ENCODE measurements at places on chromosomes 12 and 14.
A peak's percentile ranks its signal among the peaks of the same experiment; 100 is the strongest.

DNA sequence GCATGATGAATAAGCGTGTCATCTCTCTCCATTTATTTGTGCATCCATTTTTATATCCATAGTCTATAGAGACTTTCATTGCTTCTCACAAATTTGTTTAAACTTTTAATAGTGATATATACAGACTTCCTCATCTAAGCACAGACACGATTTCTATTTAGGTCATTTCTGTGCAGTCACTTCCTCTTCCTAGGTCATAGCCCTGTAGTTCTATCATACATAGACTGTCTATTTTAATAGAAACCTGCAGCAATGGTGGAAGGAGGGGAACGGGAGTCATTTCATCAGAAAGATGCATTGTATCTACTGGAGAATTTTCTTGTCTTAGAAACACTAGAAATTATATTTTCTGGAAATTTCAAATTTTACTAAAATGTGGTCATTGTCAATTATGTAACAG, 133.4 kb upstream of the FGD4 start:
- no peak for DNase-seq

DNA sequence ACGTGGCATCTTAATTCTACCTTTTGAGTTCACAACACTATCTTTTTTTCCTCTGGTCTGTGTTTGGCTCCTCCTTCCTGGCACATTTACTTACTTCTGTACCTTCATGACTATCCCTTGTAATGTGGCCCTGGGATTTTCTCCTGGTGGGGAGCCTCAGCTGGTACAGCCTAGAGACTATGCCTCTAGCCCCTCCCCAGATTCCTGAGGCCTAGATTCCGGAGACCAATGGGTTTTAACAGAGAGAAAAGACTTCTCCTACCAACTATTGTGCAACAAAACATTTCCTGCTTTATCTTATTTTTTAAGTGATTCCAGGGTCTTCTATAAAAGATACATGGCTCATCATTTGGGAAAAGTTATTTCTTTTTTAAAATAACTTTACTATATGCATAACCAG, 216.2 kb upstream of the KRR1 start:
- no peak for DNase-seq

- no peak for DNase-seq
These were observed 406.7 kb downstream of the NOVA1 start for GRCh38 chr14:26191123-26191522.

DNA sequence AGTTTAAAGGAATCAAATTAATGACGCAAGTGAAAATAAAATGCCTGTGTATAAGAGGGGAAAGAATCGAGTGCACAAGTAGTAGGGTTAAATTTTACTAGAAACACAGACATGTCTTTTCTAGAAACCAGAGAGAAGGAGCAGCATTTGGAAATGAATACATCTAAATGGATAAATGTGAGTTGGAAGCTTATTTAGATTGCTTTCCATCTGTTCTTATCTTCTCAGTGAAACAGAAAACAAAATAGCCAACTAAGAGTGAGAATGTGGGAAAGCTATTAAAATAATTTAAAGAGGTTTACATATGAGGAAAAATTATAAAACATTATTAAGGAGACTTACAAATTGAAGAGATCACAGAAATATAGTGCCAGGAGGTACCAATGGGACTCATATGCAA, 1818.9 kb upstream of the FLRT2 start:
- no peak for DNase-seq

- DNase-seq = peak; percentile 98
These were observed 1.9 kb upstream of the RIN3 start for GRCh38 chr14:92511453-92512238.

- peak; percentile 45 for DNase-seq
These were observed 123.3 kb downstream of the SSPN start for GRCh38 chr12:26318661-26319068.

DNA sequence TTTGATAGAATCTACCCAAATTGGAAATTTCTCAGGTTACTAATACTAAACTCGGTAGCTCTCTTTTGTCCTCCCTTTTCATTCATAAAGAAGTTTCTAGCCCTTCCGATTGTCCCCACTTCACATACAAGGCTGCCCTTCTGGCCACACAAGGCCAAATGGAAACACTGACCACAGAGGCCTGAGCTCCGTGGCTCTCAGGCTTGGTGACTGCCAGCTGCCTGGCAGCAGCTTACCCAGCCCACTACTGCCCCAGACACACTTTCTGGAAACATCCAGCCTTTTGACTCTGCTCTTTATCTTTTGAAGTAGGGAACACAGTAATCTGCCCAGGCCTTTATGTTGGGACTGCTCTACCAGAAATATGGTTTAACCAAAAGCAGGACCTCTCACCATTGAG, 167.2 kb downstream of the GCH1 start:
- no peak for DNase-seq

DNA sequence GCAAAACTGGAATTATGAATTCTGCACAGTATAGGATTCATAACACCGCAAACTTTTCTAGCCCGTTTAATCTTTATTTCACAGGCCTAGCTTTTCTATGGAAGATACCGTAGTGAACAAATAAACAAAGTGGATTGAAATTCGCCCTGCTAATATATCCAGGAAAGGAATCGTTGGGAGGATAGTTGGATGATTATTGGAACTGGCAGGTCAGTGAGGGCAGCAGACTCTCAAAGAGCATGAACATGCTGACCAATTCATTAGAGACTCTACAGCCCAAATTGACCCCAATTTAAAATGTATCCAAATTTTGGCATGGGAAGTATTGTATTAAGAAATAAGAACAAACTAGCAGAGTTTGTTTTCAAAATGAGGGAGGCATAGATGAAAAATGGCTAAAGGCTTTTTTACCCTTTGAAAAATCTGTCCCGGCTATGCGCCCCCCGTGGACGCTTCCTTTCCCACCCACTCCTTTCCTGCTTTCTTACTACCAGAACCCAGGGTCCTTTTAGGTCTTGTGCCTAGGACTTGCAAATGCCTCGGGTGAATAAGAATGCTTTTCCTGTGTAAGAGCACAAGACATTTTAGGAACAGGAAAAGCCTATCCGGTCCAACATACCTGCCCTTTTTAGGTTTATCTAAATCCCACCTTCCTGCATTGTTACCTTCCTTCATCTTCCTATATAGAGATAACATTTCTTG, 84.6 kb upstream of the PTPRB start:
- DNase-seq = no peak

GRCh38 chr14:64294672-64295413, 672 bp upstream of the ESR2 start:
- DNase-seq = peak; percentile 24

DNA sequence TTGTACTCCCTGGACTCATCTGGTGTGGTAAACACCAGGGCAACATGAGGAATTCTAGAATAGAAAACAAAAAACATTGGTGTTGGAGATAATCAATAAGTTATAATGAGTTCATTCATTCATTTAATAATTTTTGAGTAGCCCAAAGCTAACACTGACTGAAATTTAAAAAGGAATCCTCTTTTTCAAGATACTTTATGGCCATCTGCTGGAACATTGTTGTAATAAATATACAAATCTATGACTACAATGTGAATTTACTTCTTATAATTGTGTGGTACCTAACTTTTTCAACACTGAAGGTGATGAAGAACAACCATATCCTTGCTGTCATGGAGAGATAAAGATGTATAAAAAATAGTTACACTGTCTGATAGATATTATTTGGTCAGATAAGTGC, 687.3 kb upstream of the MIS18BP1 start:
- no peak for DNase-seq

DNA sequence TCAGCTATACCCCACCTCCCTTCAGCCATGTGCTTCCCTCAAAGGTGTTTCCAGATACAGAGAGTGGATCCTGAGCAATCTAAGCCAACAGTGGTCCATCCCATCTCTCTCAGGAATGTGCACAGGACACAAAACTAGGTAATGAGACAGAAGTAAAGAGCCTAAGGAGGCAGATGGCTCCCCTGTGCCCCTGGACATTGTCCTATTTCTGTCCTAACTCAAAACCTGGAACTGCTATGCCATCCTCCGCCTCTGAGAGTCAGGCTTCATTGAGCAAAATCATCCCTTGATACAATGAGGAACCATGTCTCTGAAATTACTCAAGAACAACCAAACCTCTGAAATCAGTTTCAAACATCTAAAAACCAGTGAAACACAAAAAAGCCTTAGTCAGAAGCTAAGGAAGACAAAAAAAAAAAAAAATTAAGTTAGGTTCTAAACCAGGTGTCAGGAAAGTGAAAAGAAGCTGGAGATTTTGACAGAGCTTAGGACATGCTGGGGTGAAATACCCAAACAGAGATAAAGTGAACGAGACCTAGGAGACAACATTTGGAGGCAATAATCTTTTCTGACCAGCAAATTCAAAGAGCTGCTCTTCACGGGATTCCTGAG, 200.3 kb upstream of the PLEKHG7 start:
- DNase-seq = no peak

- DNase-seq = no peak
These were observed 647 bp upstream of the SIX1 start for GRCh38 chr14:60649875-60650372.

- DNase-seq = no peak
These were observed 9.0 kb downstream of the ANHX start for GRCh38 chr12:133226690-133227089.

DNA sequence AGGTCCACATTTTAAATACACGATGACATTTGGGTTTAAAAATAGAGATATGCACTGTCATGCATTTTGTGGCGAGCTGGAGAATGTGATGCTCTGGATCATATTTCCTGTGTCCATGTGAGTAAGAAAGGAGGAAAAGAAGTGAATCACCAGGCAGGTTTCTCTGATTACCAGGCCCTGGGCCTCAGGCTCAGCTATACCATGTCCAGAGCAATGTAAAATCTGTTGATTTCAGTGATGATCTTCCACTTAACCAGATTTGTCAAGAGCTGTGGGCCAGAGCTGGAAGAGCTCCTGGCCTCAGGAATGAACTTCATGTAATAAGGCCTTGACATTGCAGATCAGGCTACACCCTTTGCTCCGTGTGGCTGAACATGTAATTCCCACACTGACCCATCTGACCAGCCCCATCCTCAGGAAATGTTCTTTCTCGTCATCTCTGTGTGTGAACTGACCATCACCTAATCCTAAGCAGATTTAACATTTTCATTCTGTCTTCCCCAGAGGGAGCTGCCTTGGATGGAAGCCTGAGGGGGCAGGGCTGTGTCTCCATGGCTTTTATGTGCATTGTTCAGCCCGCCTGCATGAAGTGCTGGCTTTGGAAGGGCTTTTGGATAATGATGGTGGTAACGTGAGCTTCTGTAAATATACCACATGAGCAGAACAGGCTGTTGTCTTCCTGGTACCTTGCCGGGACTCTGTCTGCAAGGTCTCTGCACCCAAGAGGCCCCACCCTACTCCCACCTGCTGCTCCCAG, 54.5 kb downstream of the CRACR2A start:
- peak; percentile 98 for DNase-seq

DNA sequence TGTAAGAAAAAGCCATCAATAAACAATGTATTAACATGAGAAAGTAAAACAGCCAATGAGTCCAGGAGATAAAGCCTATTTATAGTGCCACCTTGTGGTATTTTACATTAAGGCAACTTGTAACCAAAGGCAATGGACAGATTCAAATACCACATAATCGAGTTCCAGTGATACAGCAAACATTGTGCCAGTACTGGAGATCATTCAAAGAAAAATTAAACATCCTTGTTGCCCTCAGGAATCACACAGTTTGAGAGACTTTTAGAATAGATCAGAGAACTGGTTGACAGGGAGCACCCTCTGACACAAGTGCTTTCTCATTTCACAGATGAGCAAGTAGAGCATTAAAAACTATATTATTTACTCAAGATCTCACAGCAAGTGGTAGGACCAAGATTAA, 98.1 kb downstream of the DDHD1 start:
- peak; percentile 64 for DNase-seq

GRCh38 chr12:19998961-19999804, 369.2 kb upstream of the PDE3A start:
- DNase-seq = no peak

GRCh38 chr14:101681795-101682194, 79.7 kb upstream of the PPP2R5C start:
- no peak for DNase-seq

DNA sequence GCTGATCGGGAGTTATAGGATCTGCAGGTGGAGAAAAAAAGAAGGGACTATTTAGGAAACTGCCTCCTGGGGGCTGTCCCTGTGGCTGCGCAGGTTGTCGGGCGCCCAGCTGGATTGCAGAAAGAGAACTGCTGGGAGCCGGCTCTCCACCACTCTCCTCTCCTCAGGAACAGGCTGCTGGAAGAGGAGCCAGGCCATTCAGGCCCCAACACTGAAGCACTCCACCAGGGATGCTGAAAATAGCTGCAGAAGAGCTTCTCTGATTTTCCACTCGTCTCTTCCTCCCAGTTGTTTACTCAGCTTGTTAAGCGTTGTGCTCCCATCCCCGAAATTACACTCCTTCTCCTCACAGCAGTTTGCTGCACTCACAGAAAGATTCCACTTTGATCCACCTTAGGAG, 347.3 kb downstream of the GLT1D1 start:
- no peak for DNase-seq

DNA sequence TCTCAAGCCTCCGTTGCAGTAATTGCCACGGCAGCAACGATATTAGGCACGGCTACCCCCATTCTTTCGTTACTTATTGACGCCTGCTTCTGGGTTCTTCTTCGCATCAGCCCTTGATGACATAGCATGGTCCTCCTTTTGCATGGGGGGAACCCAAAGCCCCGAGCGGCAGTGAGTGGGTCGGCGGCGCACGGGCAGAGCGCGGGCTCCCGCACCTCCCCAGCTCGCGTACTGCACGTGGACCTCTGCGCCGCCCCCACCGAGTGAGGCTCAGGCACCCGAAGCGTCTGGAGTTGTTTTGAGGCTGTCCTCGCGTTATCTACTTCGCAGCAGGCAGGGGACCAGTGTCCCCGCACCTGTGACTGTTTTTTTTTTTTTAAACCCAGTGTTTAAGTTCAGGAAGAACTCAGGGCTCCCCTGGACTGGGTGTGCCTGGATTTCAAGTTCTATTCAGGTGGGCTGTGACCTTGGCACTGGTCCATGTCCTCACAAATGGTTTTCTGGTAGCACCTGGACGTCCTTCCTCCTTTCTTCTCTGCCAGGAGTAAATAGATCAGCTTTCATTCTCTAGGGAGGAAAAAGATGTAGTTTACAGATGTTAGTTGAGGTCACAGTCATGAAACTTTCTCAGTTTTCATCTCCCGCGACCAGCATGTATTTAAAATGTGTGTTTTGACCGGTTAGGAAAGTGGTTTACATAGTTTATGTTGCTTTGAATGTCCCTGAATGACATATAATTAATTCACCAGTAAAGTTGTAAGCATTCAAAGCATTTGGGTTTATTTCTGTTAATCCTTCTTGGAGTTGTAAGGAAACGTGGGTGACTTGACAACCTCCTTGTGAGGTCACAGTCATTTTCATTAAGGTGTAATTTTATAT, 1.4 kb upstream of the FOXN4 start:
- no peak for DNase-seq

- DNase-seq = no peak
These were observed 1.7 kb downstream of the C1QL4 start for GRCh38 chr12:49335118-49335954.

GRCh38 chr14:20823859-20824258, 21.2 kb upstream of the RNASE1 start:
- DNase-seq = no peak

DNA sequence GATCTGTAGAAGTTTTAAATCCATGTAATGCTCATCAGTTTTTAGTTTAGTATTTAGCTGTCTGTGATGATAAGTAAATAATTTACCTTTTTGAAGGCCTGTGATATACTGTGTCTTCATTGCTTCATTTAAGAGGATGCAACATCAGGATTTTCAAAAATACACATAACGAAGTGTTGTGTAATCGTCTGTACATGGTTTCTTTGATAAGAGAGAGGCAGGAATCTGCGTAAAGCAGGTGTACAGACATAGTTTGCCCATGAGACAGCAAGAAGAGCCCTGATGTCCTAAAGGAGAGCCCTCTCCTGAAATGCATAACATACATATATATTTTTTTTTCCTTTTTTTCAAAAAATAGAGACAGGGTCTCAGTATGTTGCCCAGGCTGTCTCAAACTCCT, 44.8 kb downstream of the RASSF3 start:
- DNase-seq = no peak
